Cortex of kidney (tissue), 1 donor: ENCODE measurements at places on chromosomes 4 and X.

DNA sequence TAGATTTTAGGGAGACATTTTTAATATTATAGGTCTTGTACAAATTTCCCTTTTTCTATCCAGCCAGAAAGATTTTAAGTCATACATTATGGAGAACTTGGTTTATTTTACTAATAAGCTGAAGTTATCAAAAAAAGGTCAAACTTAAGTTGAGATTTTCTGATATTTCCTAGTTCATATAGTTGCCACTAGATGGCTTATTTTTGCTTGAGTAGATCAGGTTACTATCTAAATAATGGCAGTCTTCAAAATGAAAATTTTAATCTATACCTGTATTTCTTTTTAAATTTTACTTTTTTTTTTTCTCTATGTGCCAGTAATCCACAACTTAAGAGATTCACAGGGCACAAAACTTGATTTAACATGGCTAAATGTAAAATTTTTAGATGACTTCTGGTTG, 52.3 kb downstream of the USP9X start:
- no peak for DNase-seq

DNA sequence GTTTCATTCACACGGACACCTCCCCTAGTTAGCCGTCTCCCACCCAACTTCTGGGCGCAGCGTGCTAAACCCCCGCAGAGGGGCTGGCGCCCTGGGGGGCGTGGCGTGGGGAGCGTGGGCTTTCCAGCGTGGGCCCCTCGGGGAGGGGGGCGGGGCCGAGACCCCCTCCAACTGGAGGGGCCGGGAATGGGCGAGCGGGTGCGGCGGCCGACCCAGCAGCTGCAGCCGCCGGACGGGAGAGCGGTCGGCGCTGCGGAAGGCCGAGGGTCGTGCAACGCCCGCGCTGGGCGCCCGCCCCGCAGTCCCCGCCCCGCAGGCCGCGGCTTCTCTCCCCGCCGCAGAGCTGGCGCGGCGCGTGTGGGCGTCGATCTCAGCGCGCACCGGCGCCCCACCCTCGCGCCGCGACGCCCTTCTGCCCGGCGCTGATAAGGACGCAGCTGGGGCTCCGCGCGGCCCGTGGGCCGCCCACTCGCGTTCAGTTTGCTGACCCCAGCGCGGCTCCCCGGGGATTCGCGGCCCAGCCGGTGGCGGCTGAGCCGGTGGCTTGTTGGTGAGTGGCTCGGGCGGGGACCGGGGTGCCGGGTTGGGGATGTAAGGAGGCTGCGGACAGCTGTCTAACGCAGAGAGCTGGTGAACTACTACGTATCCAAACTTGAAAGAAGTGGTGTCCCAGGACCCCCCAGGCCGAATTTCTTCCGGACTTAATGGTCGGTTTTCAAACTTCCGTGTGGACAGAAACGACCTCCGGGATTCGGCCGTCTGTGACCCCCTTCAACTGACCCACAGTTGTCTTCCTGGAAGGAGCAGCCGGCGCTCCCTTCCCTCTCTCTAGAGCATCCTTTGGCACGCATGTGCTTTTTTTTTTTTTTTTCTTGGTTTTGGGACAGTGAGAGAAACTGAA, 1.5 kb downstream of the FHDC1 start:
- DNase-seq: no peak

- no peak for DNase-seq
Observed at GRCh38 chr4:54322818-54323417, 93.8 kb downstream of the PDGFRA start.

DNA sequence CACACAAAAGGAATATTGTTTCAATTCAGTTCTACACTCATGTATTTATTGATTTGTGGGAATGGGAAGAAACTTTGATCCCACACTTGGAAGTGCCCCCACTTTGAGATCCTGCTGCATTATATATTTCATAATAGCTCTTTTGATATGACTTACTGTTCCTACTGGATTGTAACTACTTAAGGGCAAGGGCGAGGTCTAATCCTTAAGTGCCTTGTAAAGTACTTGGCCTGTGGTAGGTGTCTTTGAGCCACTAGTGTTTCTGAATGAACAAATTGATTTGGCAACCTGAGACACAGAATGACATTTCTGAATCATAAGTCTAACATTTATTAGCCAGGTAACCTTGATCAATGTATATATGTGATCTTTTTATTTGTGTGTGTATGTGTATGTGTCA, 767.2 kb downstream of the RAB28 start:
- DNase-seq: no peak

GRCh38 chrX:41419082-41419481, 28.1 kb upstream of the NYX start:
- no peak for DNase-seq

- DNase-seq: no peak
Observed at GRCh38 chr4:143302536-143302935, 34.1 kb upstream of the GAB1 start.

DNA sequence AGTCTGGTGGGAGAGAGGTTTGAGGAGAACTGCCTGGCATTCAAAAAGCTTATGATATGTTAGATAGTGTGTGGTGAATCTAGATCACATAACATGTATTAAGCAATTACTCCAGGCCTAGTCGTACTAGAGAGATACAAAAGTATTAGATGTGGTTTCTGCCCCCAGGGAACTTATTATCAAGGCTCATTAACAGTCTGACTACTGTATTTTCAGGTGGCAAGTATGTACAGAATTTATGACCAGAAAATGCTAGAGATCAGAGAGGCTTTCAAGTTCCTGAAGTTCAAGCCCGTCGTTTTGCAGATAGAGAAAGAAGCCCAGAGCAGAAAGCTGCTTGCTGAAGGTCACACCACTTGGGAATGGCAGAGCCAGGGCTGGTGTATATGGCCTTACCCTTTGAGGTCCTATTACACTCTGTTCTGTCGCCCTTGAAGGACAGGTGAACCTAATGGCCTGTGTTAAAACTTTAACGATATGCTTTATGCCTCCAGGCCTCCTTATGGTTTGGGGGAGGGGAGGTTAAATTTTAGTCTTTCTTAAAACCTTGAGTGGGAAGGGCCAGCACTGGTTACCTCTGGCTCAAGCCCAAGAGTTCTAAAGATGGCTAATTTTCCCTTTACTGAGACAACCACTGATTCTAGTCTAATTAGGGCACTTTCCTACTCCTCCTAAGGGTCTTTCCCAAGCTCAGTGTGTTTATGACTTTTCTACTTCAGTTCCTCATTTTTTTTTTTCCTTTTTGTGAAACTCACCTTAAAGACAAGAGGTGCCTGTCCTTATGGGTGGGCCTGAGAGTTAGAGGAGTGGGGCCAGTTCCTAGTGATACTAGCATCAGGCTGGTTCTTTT, 19.9 kb downstream of the TMEM164 start:
- no peak for DNase-seq

DNA sequence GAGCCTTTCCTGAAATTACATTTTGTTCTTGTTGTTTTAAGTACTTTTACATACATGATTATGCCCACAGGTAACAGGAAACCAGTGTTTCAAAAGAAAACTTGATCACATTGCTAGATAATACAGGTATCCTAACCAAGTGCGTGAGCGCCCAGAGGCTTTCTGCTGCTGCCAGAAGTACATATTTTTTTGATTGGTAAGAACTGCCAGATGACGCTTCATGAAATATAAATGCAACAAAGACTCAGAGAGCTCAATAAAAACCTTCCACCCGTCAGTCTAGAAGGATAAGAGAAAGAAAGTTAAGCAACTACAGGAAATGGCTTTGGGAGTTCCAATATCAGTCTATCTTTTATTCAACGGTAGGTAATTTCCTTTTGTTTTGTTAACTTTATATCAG, at the start of gene EPGN:
TSS of gene EPGN (plus strand) at position 256 of the 400 bp plus-strand sequence. CDS start at position 320, 64 bp downstream.
- no peak for DNase-seq

DNA sequence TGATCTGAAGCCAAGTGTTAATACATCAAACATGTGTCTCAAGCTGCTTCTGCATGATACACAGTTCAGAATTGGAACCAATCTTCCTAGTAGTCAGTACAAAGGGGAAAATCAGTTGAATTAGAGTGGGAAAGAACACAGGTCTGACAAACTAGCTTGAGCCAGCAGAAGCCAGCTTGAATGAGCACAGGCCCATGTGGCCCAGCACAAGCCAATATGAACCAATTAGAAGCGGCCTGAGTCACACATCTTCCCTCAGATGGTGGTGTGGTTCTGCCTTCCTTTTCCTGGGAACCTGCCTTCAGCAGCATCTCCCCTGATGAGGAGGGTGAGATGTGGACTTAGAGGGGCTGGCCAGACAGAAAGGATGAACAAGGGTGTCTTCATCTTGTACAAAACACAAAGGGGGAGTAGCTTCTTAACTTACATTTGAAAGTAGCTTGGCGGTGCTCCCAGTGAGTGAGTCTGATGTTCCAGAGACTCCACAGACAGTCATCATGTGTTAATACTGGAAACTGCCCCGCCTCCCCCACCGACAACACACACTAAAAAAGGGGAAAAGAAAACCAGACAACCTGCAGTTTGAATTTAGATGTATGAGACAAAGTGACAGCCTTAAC, 72.0 kb downstream of the FRMPD4 start:
- no peak for DNase-seq

- DNase-seq: no peak
Observed at GRCh38 chrX:103730147-103730795, 19.6 kb downstream of the TMEM31 start.

DNA sequence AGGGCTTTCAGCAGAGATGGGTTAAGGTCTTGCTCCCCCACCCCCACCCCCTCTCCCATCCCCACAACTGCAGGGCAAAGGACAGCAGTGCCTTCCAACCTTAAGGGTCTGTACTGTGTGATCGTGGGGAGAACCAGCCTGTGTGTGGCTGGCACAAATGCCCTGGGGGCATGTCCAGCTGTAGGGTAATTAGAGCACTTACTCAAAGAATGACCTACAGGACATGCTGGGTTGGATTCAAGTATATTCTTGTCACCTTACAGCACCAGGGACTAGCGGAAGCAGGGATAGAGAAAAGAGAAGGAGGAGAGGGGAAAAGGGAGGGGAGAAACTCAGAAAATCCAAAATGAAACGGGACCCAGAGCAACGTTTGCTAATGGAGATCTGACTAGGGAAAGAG, 191.3 kb upstream of the GATB start:
- DNase-seq: no peak

DNA sequence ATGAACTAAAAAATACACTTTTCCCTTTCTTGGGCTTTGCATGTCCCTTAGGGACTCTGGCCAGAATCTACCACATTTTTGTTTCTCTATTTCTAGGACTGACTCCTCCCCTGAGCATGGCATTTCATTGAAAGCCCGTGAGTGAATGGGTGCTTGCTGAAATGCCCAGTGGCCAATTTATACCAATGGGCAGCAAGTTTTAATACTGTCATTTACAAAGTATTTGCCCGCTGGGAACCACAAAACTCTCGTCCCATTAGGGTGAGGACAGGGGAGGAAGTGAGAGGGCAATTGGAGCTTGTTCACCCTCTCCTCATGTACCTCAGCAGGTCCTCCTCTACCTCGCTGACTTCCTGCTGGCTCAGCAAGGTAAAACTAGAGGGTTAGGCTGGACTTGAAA, 1.1 kb downstream of the SRPX2 start:
- DNase-seq: no peak

- no peak for DNase-seq
Observed at GRCh38 chrX:7170898-7171297, 22.9 kb upstream of the PUDP start.

DNA sequence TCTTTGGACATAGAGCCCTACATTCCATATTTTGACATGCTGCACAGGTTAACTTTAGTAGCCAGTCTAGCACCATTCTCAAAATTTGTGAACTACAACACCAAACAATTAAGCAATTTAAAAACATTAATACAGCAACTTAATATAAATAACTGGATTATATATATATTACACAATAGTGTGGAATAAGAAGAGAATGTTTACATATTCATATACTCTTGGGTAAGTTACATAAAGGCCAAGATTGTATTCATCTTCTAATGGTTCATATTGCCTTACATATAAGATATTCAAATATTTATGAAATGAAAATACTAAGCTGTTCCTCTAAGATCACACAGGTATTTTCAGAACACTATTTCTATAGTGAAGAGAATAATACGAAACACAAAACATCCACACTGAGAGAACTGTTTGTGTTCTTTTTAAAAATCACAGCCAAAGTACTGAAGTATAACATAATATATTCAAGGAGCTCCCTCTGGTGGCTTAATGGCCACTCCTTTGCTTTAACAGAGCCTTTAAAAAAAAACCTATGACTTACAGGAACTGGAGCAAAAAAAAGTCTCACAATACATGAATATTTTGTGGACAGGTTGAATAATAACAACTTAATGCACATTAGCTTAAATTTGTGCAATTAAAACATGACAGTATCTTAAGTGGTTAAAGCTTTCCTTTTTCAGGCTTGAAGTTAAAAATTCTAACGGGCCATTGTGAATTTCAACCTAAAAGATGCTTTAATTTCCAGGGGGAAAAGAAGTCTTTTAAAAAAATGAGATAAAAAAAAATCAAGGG, 46.2 kb downstream of the NEK1 start:
- no peak for DNase-seq

- no peak for DNase-seq
Observed at GRCh38 chrX:78839711-78840110, 92.2 kb downstream of the LPAR4 start.

DNA sequence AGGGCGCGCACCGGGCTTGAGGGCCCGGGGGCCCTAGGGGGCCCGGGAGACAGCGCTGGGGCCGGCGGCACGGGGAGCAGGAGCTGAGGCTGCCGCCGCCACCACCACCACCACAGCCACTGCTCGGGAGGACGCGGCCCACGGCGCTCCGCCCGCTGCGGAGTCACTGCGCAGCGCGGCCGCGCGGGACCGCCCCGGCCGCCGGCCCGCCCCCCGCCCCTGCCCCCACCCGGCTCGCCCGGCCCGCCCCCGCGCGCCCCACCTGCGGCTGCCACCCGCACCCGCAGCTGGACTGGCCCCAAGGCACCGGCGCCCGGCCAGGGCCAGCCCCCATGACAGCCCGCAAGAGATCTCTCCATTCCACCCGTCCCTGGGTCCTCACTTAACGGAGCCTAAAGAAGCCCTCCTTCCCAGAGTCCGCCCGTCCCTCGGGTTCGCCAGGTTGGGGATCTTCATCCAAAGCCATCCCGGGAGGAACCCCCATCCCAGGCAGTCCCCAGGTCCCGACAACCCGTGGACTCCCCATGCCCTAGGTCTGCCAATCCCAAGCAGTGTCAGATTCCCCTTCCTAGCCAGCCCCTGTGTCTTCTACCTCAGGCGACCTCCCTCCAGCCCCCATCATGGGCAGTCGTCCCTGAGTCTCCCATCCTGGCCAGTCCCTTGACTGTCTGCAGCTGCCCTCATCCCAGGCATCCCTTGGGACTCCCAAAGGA, 40.0 kb upstream of the IQSEC2 start:
- peak; percentile 3 for DNase-seq

GRCh38 chrX:70762285-70762684, 146.2 kb downstream of the TEX11 start:
- no peak for DNase-seq

- DNase-seq: no peak
Observed at GRCh38 chr4:140829825-140830224, 73.6 kb upstream of the TBC1D9 start.

GRCh38 chrX:44343412-44344141, at the start of gene EFHC2:
Gene EFHC2 (minus strand): TSS chrX:44343672. CDS start chrX:44343588, 84 bp downstream.
- DNase-seq: no peak

DNA sequence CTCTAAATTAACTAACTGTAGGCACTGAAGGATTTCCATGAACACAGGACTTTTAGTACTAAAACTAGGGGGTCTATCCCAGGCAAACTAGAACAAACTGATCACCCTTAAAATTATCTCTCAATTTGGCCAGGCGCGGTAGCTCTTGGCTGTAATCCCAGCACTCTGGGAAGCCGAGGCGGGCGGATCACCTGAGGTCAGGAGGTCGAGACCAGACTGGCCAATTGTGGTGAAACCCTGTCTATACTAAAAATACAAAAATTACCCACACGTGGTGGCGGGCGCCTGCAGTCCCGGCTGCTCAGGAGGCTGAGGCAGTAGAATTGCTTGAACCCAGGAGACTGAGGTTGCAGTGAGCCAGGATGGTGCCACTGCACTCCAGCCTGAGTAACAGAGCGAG, 436.6 kb downstream of the RPA4 start:
- no peak for DNase-seq
